ENCODE measurements at places on chromosomes 5 and 9. TPM values are rescaled to one million over a fixed set of nuclear protein-coding genes. Genes with fewer than 3 reads are reported as not detected.

TMEM171 gene
- 38.1 TPM for total RNA-seq

ZNF883 gene
- 7.3 TPM for total RNA-seq

ECPAS gene
- total RNA-seq, result 108 TPM

IL3 gene
- total RNA-seq, result not detected

SOX30 gene
- total RNA-seq, result not detected

- DNase-seq, result no peak
Measured at GRCh38 chr9:33192493-33193255, 25.5 kb upstream of the B4GALT1 start.

DNA sequence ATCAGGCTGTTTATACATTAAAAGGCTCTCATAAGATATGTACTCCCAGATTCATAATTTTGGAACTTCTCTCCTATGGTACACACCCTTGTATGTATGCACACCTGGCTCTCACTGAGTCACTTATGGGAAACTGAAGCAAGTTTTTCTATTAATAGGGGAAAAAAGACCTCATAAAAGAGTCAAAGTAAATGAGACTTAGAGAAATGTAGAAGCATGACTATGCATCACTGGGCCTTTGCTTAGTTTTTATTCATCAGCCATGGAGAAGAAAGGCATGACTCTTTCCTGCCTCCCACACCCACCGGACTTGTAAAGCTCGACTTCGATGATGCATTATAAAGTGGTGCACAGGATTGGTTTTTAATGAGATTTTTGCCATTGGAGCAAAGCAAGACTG is 28.2 kb downstream of the MTAP start:
- DNase-seq, result no peak

DNA sequence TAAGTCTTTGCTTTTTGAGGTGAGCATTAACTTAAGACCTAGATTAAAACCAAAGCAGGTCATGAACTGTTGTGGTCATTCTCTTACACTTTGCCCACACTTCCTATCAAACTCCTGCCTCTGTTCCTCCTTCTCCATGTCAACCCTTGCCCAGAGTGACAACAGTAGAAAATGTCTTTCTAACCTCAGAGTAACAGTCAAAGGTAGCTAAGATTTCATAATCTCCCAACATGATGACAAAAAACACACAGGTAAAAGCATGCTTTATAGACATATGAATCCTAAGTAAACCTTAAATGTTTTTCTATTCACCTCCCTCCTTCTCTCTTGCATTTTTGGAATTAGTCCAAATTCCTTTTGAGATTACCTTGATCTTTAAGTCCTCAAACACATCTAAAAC is 422.3 kb downstream of the SPATA31D1 start:
- DNase-seq, result no peak

DNA sequence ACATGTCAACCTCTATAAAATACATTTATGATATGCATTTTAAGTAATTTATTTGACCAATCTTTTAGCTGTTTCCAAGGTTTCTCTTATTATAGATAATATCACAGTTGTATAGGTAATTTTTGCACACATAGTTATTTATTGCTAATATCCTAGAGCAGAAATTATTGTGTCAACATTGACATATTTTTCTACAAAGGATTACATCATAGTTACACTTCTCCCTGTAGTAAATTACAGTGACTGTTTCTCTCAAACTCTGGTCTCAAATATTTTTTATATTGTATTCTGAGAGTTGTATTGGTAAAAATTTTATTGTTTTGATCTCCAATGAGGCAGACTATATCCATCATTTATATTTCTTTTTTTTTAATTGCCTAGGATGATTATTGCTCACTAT is 714.4 kb upstream of the CDH6 start:
- no peak for DNase-seq

GRCh38 chr9:99210572-99210971 is 11.2 kb downstream of the ALG2 start:
- no peak for DNase-seq

DNA sequence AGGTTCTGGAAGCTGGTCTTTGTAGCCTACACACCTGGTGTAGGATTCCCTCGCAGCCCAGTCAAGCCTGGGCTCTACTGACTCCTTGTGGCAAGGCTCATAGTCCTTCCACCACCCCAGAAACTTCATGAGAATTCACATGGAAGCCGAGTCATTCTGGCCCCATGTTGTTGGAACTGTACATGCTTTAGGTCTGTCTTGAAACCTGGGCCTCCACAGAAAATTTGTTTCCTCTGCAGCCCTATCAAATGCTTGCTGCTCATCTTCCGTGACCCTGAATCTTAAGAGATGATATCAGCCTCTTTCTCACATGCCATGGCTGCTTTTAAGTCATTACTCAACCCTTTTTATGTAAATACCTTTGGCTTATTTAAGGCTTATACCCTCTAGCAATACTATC is 113.4 kb upstream of the GRHPR start:
- DNase-seq, result no peak

GRCh38 chr9:133268335-133269056 is 6.5 kb downstream of the ABO start:
- no peak for DNase-seq

DNA sequence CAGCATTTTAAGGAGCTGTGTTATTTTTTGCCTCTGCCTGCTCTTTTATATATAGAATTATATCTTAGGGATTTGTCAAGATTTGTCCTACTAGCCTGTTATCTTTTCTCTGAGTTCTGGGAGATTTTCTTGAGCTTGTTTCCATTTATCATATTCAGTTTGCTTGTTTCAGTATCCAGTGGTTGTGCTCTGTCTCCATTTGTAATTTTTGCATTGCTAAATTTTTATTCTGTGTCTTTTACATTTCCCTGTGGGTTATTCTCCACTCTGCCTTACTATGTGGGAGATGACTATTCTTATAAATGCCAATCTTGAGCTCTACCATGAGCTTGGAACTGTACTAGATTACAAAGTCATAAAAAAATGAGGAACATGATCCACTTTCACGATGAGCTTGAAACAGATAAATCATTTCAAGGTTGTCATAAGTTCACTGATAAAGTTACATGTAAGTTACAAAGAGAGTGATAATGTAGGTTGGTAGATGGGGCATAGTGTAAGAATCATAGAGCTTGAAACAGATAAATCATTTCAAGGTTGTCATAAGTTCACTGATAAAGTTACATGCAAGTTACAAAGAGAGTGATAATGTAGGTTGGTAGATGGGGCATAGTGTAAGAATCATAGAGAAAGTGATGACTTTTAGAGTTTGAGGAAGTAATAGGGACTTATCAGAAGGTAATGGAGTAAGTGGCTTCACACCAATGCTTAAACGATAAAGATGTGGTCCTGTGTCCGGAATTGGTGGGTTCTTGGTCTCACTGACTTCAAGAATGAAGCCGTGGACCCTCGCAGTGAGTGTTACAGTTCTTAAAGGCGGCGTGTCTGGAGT is 287.3 kb downstream of the ADGRV1 start:
- no peak for DNase-seq

DNA sequence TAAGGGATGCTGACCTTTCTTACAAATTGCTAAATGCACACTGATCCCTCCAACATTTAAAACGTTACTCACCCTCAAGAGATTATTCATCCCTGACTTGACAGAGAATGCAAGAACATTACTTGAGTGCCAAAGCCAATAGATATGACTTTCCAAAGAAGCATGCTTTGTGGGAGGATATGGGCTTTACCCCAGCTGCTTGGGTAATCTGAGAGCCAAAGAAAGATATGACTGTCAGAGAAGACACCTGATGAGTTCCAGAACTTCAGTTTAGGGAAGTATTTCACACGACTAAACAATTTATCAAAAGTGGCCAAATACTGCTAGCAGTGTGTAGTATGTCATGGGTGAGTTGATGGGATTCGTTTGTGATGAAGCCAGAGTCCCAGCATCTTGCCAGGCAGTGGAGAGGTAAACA is 7.4 kb upstream of the SPDL1 start:
- DNase-seq, result no peak

GRCh38 chr5:142095035-142095434 is 13.5 kb upstream of the NDFIP1 start:
- no peak for DNase-seq

DNA sequence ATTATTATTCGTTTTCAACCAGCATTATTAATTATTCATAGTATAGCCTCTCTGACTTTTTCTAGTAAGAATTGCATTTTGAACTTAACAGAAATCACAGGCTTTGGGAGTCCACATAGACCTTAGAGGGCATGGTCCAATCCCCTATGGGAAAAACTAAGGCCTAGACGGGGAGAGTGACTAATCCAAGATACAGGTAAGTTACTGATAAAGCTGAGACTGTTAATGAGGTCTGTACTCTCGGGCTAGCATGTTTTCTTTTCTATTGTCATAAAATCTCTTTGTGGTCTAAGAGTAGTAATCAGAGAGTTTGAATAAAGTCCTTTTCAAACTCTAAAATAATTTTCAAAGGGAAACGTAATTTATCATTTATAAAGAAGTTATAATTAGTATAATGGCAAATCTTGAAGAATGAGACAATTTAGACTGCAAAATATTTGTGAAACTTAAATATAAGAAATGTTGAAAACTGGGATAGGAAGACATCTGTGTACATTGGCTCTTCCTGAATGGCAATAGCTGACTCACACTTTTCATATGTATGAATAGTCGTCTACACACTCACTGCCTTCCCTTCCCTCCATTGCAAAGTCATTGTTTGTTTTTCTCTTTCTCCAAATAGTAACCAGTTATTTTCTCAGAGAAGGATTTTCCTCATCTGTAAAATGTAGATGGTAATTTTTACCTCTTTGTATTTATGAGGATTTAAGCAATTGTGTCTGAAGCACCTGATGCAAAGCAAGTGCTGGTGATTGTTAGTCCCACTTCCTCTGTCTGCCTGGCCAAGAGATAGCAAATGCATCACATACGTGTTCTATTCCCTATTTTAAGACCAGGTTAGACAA is 207.9 kb upstream of the CD180 start:
- no peak for DNase-seq

- no peak for DNase-seq
Measured at GRCh38 chr9:5579881-5580280, 49.0 kb upstream of the RIC1 start.

DNA sequence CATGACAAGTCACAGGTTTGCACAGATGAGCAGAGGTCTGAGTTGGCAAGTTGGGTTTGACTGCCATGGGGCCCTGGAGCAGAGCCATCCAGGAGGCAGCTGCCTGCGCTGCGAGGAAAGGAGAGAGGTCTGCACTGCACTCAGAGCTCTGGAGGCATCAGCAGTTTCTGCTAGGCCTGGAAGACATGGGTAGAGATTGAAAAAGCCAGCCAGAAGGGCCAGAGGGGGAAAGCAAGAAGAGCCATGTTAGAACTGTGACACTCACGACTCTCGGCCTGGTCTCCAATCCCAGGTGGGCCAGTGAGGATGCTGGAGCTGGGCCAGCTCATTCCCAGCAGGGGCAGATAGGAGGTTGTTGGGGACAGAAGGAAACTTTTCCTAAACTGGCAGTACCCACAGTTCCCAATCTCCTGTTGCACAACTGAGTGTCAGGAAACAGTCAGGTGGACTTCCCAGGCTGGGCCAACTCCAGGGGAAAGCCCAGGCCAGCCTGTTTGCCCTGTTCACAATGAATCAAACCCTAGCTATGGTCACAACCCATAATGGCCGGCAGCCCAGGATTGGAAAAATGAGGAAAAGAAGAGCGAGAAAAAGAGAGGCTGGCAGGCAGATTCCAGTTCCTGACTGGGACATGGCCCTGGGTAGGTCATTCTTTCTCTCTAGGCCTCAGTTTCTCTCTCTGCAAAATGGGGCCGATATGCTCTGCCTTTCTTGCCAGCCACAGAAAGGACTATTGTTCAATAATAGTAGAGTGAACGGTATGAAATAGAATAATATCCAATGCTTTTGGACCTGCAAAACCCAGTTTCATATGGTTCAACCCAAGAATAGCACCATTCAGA is 7.8 kb upstream of the ORM1 start:
- peak; percentile 62 for DNase-seq

GRCh38 chr9:133120501-133121197 is 391 bp downstream of the RALGDS start:
- DNase-seq, result no peak

GRCh38 chr5:143521846-143522400 is 118.4 kb upstream of the NR3C1 start:
- DNase-seq, result no peak

GRCh38 chr9:34203275-34203991 is 24.6 kb downstream of the UBAP1 start:
- DNase-seq, result no peak

GRCh38 chr5:134784241-134784920 is 25.8 kb downstream of the DDX46 start:
- DNase-seq, result no peak

DNA sequence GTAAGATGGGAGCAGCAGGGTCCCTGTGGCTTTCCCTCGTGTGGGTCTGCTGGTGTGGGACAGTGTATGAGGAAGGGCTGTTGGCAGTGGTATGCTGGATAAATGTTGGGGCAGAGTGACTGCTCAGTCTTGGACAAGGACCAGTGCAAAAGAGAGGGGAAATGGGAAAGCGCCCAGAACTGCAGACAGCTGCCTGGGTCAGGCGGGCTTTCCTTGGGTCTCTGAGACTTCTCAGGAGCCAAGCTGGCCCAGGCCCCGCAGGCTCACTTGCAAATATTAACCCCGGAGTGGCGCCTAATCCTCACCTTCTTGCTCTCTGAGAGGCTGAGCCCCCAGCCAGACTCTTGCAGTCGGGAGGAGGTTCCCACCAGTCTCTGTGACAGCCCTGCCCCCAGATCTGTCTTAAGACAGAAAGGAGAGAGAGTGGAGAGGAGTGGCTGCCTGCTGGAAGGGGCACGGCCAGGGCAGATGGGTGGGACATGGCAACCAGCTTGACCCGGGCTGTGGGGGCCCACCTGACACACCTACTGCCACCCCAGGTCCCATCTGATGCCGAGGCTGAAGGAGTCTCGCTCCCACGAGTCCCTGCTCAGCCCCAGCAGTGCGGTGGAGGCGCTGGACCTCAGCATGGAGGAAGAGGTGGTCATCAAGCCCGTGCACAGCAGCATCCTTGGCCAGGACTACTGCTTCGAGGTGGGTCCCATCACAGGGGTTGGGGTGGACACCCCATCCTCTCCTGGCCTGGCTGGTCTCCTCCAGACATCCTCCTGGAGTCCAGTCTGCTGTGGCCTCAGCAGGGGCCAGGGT is 105.2 kb downstream of the DAB2IP start:
- DNase-seq, result no peak

- peak; percentile 73 for DNase-seq
Measured at GRCh38 chr9:36903541-36904435, 130.3 kb downstream of the PAX5 start.

Measured in osteocyte (in vitro differentiated cells).